HCT116 (cell line): ENCODE measurements at places on chromosomes 12 and 14.

GRCh38 chr12:1642513-1642912, 13.5 kb downstream of the WNT5B start:
- DNase-seq: no peak

- no peak for DNase-seq
These were observed 32.0 kb downstream of the PTPN11 start for GRCh38 chr12:112450725-112451124.

DNA sequence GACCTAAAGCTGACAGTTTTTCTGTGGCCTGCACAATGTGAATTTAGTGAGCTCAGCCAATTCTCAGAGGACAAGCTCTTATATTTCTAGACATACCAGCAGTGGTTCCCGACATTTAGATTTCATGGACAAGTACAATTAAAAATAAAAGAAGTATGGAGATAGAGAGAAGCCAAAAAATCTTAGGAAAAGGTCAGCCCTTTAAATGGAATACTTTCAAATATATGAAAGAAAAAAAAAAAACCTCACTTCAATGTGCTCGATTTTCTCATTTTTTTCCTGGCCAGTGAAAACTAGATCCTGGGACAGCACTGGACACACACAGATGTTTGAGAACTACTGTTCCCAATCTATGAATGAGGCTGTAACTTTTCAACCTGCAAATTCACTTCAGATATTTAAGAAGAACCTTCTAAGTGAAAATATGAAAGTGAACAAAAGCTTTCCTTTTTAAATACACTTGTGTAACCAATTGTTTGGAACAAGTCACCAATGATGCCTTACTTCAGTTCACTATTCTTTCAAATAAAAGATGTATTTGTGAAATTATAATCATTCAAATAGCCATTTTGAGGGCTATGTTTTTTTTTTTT, 109.4 kb downstream of the SLC38A1 start:
- DNase-seq: no peak

DNA sequence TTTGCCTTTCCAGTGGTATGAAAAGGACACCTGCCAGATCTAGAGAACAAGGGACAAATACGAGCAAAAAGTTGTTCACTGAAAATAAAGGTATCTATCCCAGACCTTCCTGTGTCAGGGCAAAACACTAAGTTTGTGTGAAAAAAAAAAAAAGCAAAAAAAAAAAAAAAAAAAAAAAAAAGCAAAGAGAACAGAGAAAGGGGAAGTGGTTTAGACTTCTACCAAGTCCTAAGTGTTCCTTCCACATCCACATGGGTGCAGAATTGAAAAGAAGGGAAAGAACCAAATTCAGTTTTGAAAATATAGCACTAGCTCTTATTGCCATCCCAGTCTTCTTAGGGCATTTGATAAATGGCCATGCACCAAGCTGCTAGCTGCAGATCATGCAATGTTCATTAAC, 41.7 kb downstream of the ZCRB1 start:
- no peak for DNase-seq

DNA sequence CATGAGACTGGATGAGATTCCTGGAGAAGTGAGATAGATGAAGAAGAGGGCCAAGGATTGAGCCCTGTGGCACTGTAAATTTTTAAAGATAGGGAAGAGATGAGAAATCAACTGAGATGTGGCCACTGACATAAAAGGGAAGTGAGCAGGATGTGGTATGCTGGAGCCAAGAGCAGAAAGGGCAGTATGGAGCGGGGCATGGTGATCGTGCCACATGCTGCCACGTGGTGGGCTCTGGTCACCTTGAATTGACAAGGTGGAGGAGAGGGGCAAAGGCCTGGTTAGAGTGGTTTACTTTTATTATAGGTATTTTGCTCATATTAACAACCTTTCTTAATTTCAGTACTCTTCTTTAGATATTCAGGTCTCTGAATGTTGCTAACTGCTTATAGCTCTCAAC, 257.9 kb downstream of the NEDD1 start:
- no peak for DNase-seq

- no peak for DNase-seq
These were observed 124.9 kb upstream of the MED13L start for GRCh38 chr12:116402163-116402939.

GRCh38 chr12:114817571-114818425, 133.8 kb upstream of the TBX3 start:
- DNase-seq: no peak

DNA sequence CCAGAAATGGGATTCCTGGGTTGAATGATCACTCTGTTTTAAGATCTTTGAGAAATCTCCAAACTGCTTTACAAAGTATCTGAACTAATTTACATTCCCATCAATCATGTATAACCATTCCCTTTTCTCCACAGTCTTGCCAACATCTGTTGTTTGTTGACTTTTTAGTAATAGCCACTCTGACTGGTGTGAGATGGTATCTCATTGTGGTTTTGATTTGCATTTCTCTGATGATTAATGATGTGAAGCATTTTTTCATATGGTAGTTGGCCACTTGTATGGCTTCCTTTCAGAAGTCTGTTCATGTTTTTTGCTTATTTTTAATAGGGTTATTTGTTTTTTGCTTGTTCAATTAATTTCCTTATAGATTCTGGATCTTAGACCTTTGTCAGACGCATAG, 211.8 kb upstream of the AVPR1A start:
- no peak for DNase-seq

- peak; percentile 68 for DNase-seq
These were observed 22.4 kb upstream of the FBXO21 start for GRCh38 chr12:117212563-117213190.
